ENCODE measurements at places on chromosomes 11 and 22.

GRCh38 chr11:95790933-95791708, 823 bp downstream of the CEP57 start:
- peak; percentile 38 for DNase-seq

- no peak for DNase-seq
Measured at GRCh38 chr11:133968300-133968699, 11.5 kb upstream of the IGSF9B start.

DNA sequence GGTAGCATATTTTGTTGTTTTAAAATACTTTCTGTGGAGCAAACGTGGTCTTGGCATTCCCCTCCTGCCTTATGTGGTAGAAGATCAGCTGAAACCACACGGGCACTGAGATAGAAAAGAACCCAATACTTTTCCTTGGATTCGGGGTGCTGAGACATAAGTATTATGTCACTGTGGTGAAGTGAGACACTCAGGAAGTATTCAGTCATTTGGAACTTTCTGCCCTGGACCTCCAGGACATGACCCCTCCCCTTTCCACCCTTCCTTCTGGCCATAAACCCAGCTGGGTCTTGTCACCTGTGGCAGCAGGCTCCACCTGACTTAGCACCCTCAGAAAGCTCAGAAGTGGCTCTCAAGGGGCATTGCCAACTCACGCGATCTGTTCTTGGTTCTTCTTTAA, 123.4 kb downstream of the SWAP70 start:
- no peak for DNase-seq

GRCh38 chr22:43851058-43851978, 11.0 kb downstream of the SULT4A1 start:
- DNase-seq = no peak

DNA sequence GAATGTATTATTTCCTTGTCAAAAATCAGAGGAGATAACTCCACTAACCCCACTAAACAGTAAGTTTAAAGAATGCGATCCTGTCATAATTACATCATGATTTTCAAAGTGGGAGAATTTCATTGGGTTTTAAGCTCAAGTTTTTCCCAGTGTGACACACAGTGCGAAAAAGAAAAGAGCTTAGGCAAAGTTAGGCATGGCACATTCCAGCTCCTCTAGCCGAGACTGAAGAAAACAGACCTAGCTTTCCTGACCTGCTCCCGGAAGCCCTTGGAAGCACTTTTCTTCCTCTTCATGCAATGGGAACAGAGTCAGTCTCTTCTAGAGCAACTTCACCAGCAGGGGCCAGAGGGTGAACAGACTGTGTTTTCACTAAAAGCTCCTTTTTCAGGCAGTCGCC, 76.6 kb upstream of the AKIP1 start:
- no peak for DNase-seq

DNA sequence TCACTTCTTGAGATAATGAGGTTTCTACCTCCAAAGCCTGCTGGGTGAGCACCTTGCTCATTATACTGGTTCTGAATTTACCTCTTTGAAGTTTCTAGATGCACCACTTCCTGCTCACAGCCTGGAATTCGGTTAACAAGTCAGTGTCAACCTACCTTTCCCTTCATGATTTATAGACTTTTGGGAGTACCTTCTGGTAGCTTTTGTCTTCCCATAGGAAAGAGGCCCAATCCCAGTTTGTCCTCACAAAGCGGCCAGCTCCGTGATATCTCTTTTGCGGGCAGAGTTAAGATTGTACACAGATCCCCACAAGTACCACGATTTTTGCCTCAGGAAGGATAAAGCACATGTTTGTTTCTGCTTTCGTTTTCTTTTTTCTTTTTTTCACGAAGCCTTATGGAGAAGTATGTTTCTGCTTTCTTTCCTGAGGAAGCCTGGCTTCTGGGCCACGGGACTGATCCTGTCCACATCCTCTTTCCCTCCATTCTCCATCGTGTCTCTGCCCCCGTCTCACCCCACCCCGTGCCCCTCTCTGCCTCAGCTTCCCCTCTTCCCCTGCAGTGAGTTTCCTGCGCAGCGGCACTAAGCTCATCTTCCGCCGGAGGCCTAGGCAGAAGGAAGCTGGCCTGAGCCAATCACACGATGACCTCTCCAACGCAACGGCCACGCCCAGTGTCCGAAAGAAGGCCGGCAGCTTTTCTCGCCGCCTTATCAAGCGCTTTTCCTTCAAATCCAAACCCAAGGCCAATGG, 5.7 kb upstream of the HINFP start:
- no peak for DNase-seq

- peak; percentile 83 for DNase-seq
Measured at GRCh38 chr11:2531277-2531986, 86.6 kb downstream of the KCNQ1 start.

- DNase-seq = no peak
Measured at GRCh38 chr11:2752204-2752770, 52.5 kb upstream of the KCNQ1OT1 start.

GRCh38 chr11:11230087-11230486, 123.0 kb downstream of the CSNK2A3 start:
- DNase-seq = no peak

DNA sequence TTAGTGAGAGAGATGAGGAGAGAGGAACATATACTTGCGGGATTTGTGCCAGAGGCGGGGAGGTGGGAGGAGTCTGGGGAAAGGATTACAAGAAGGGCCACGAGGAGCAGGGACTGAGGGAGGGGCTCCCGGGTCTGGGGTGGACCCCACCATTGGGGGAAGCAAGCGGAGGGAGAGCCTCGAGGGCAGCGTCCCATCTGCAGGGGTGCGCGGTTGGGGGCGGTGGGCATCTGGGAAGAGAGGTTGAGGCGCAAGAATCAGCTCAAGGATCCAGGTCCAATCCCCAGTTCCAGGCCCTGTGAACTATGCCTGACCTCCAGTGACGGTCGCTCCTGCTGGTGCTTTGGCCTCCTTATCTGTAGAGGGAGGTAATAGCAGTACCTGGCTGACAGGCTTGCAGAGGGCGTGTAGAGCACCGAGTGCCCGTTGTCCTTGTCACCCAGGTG, 38.0 kb downstream of the ADAMTS15 start:
- DNase-seq = no peak

GRCh38 chr11:71178076-71178475, 74.3 kb downstream of the SHANK2 start:
- no peak for DNase-seq

GRCh38 chr11:35288309-35288708, 131.0 kb downstream of the SLC1A2 start:
- DNase-seq = no peak

- no peak for DNase-seq
Measured at GRCh38 chr11:102493524-102493923, 37.0 kb downstream of the MMP7 start.

GRCh38 chr11:49208006-49208721, at the start of gene FOLH1:
TSS of gene FOLH1 (minus strand) at chr11:49208602. CDS start at chr11:49208409, 193 bp downstream.
- peak; percentile 13 for DNase-seq

GRCh38 chr11:2393941-2394817, 6.4 kb upstream of the TSSC4 start:
- no peak for DNase-seq

DNA sequence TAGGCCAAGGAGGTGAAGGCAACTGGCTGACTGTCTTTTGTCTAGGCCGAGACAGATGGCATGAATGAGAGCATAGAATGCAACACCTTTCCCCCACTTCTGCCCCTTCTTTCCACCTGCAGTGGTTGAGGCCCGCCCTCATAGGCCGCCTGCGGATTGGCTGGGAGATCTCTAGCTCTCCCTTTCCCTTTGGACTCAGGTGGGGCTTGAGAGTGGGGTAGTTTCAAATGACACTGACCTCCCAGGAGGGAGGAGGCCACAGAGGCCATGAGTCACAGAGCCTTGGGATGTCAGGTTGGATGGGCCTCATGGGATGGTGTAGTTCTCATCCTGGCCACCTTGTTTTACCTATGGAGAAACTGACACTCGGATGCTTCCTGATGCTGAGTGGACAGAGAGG, 9.1 kb downstream of the MICAL2 start:
- DNase-seq = no peak

GRCh38 chr22:46531581-46532175, 5.7 kb downstream of the CELSR1 start:
- DNase-seq = no peak

- peak; percentile 50 for DNase-seq
Measured at GRCh38 chr22:48444320-48445112, 1383.2 kb downstream of the BRD1 start.

DNA sequence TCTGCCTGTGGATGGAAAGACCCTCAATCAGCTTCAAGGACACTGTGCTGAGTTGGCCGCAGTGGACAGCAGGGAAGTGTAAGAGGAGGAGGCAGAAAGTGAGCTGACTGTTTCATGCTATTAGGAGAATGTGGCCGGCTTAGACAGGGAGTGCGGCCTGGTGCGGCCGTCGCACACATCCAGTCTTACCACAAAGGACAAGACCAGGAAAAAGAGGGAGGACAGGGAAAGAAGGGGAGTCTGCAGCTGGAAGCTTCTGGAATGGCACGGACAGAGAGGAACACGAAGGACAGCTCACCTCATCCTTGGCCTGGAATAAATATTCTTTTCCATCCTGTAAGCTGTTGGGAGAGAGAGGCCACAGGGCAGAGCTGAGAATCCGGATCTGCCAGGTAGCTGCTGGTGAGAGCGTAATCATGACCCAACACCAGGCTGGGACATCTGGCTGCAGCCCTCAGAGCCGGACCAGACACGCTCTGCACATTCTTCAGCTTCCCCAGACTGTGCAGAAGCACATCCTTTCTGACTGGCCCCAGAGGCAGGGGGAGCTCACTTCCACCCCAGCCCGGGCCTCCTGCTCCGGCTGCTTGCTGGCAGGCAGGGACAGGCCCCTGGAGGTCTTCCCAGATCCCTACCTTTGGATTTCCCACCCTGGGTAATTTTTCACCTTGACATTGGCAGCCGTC, 8.6 kb upstream of the RBM4B start:
- DNase-seq = no peak

DNA sequence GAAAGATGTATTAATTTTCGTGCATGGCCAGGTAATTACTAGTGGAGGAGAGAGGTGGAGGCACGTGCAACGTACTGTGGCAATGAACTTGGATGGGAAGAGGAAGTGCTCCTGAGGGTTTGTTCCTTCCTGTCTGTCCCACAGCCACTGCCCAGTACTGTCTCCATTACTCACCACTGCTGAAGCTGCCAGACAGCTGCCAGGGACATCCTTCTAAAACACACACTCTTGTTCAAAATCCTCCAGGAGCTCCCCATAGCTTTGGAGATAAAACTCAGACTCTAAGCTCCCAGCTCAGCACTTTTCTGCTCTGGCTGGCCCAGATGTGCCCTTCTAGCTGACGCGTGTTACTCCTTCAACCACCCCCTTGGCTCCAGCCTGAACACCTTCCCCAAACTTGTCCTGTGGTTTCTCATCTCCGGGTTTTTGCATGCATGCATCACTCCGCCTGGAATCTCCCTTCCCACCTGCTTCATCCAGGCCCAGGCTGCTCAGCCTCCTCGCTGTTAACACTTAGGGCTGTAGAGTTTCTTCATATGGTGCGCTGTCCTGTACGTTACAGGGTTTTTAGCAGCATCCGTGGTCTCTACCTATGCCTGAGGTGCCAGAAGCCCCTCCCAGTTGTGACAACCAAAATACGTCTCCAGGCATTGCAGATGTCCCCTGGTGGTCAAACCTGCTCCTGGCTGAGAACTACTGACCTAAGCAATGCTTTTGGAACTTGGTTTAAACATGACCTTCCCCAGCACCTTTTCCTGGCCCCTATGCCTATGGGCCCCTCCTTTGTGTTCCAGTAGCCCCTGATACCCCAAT, 69.5 kb downstream of the C11orf91 start:
- no peak for DNase-seq

GRCh38 chr22:31566484-31566883, 70.1 kb downstream of the SFI1 start:
- DNase-seq = no peak

DNA sequence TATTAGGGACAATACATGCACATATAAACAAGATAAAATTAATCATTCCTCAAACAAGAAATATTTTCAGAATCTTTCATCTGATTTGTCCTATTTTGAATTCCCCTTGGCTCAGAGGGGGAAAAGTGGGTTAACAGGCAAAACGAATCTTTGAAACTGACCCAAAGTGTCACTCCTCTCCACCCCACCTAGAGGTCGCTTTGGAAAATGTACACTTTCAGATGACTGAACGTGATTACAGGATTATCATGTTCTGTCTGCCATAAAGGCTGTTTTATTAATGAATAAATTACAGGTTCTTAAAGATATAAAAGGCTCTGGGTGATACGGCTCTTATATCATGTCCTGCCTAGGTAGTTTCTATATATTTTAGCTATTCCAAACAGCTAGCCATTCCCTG, 1735.0 kb downstream of the LRRC4C start:
- DNase-seq = no peak

DNA sequence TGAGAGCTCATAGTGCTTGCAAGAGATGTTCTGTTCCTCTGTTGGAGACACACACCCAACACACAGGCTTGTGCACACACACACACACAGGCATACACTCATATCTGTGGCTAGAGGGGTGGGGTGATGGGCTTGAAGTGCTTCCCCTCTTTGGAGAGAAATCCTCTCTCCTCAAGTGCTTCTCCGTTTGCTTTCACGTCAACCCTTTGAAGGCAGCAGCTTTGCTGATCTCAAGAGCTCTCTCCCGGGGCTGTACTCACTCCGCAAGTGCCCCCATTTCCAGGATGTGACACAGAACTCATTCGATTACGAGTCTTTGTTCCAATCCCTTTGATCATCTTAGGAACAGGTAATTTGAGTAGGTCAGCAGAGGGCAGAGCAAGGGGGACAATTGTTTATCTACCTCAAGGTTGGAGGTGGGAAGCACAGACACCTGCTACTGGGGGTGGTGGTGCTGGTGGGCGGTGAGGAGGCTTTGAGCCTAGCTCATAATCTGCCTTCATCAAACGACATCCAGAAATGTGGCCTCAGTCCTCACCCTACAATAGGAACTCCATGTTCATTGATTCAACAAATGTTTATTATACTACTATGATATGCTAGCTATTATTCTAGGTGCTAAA, 529.8 kb upstream of the CADM1 start:
- no peak for DNase-seq

DNA sequence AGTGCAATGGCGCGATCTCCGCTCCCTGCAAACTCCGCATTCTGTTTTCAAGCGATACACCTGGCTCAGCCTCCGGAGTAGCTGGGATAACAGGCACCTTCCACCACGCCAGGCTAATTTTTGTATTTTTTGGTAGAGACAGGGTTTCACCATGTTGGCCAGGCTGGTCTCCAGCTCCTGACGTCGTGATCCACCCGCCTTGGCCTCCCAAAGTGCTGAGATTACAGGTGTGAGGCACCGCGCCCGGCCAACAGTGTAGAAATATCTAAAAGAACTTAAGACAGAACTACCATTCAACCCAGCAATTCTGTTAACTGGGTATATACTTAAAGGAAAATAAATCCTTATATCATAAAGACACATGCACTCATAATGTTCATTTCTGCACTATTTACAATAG, 335.3 kb upstream of the LUZP2 start:
- DNase-seq = no peak

All from GM20000 (cell line).